NCI-H2081 treated with DMSO at 0.1 percent for 48 hours (cell line): ENCODE measurements at places on chromosomes 13 and 19.

- no peak for DNase-seq
Observed at GRCh38 chr13:41613984-41614661, 156.8 kb downstream of the RGCC start.

DNA sequence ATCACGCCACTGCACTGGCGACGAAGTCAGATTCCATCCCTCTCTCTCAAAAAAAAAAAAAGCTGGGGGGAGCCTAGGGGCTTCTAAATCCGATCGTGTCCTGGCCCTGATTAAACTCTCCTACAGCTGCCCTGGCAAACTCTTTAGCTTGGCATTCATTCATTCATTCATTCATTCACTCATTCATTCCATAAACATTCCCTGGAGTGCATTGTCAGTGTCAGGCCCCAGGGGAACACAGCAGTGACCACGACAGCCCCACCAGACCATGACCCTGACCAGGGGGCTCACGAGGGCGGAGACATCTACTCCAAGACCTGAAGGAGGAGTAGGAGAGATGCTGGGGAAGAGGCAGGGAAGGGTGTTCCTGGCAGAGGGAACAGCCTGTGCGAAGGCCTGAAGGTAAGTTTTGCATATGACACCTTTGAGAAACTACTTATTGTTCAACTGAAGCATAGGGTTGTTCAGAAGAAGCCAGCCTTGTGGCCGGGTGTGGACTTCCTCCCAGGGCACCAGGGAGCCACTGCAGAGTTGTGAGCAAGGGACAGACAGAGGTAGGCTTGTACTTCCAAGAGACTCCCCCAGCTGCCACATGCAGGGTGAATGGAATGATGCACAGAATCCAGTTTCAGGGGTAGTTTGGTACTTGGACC, 24.5 kb downstream of the CEACAM16 start:
- no peak for DNase-seq

GRCh38 chr13:112061367-112062061, 5.4 kb upstream of the SOX1 start:
- no peak for DNase-seq

DNA sequence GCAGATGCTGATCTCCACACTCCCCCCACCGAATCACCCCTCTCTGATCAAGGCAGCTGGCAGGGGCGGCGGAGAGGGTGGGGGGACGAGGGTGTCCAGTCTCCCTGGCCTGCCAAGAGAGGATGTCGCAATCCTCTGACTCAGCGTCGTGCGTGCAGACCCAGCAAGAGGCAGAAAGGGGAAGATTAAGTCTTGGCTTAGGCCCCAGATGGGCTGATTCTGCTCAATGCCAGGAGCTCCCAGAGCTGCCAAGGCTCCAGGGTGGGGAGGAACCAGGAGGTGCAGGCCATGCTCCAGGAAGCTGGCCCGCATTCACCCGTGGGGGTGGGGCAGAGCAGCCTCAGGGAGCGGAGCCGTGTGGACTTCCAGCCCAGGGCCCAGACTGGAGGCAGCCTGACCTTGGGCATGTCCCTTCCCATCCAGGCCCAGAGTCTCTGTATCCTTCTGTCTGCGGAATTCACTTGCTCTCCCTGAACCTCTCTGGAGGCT, 6.6 kb upstream of the BCL3 start:
- no peak for DNase-seq

GRCh38 chr13:91167706-91168385, 179.6 kb upstream of the MIR17HG start:
- peak; percentile 41 for DNase-seq

DNA sequence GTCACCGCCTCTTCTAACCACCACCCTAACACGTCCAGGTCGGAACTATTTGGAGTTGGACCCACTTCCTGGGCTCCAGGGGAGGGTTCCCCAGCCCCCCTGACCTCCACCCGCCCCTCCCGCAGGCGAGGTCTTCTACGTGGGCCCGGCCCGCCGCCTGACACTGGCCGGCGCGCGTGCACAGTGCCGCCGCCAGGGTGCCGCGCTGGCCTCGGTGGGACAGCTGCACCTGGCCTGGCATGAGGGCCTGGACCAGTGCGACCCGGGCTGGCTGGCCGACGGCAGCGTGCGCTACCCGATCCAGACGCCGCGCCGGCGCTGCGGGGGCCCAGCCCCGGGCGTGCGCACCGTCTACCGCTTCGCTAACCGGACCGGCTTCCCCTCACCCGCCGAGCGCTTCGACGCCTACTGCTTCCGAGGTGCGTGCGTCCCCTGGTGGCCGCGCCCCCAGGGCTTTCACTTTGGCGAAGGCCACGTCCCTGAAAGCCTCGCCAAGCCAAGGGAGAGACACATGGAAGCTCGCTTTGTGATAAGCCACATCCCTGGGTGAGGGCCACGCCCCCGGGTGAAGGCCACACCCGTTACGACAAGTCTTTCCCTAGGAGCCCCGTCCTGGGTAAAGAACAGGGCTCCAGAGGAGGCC, 13.2 kb downstream of the NCAN start:
- DNase-seq = no peak

DNA sequence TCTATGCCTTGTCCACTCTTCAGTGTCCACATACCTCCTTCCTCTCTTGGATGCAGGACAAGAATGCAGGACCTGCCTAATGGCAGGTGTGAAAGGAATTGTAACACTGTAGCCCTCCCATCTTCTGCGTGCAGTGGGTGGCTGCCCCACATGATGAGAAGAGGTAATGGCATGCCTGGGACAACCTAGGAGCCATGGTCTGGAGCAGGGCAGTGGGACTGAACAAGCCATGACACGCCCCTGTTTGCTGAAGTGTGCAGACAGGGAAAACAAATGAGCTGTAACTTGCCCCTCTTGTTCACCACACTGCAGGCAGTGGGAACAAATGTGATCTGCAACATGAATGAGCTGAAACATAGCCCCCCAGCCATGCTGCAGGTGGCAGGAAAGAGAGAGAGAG, 192.2 kb downstream of the PCDH17 start:
- no peak for DNase-seq

DNA sequence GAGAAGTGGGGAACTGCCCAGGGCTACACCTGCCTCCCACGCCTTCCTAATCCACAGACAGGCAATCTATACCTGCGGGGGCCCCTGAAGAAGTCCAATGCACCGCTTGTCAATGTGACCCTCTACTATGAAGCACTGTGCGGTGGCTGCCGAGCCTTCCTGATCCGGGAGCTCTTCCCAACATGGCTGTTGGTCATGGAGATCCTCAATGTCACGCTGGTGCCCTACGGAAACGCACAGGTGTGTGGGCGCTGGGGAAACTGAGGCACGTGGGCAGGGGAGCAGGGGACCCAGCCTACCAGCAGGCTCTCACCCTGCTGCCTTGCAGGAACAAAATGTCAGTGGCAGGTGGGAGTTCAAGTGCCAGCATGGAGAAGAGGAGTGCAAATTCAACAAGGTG, 1.4 kb downstream of the IFI30 start:
- no peak for DNase-seq

DNA sequence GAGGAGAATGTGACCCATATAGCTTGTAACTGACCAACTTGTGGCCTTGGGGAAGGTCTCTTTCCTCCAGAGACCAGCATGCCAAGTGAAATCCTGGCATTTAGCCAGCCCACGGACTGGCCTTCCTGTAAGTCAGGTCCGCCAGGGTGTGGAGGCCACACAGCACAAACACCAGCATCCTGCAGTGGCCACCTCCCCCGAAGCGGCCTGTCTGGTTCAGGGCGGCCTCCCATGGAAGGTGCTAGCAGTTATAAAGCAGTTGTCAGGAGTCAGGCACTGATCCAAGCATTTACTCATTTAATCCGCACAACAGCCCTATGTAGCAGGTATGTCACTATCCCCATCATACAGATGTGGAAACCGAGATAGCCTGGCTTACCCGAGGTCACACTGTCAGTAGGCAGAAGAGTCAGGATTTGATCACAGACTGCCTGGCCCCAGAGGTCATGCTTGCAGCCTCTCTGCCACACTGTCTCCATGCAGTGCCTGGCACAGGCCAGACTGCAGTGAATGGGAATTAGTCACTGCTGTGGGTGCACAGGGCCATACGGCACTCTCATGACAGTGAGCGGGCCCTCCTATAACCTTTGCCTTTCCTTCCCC, 36.7 kb downstream of the CAPN12 start:
- DNase-seq = no peak

GRCh38 chr19:16361926-16362325, 37.3 kb downstream of the KLF2 start:
- DNase-seq = no peak

DNA sequence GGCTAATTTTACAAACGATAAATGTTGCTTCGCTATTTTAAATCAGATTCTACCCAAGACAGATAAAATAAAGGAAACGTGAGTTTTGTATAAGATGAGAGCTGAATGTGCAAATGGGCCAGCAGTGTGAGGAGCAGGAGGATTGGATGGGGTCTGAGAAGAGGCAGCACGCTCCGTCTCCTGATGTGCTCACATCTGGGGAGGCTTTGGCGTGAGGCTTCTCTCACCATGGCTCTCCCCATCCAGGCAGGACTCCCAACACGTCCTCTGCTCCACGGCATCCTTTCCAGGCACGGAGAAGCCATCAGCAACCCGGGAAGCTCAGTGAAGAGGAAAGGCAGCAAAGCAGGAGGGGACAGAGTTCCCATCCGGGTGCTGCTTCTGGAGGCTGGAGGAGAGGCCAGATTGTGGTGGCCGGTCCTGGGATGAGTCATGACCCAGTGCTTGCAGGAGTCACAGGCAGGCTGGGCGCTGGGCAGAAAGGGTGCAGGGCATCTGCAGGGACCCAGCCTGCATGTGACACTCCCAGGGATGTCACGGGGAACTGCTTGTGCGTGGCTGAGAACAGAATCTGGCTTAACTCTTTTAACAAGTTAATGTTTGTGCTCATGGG, 47.5 kb downstream of the ZNF536 start:
- DNase-seq = no peak

- no peak for DNase-seq
Observed at GRCh38 chr19:14089662-14090508, 666 bp downstream of the SAMD1 start.

GRCh38 chr19:5698635-5699422, 8.7 kb downstream of the RPL36 start:
- no peak for DNase-seq

- DNase-seq = no peak
Observed at GRCh38 chr13:43924549-43925245, 45.0 kb downstream of the LACC1 start.

DNA sequence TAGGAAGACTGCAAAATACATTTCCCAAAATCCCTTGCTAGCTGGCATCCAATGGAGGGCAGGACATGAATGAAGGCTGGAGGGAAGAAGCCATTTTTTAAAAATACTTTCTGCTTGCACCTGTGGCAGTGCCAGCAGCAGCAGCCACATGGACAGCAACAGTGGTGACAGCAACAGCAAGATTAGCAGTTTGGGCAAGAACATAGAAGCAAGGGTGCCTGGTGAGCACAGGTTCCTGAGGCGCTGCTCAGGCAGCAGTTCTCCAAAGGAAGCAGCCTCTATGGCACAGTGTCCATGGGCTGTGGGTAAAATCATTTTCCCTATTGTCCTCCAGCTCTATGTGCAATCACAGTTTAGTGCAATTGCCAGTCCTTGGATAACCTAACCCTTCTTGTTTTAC, 1.3 kb upstream of the FAM216B start:
- no peak for DNase-seq

- DNase-seq = no peak
Observed at GRCh38 chr13:30305456-30305970, 1.8 kb downstream of the KATNAL1 start.

DNA sequence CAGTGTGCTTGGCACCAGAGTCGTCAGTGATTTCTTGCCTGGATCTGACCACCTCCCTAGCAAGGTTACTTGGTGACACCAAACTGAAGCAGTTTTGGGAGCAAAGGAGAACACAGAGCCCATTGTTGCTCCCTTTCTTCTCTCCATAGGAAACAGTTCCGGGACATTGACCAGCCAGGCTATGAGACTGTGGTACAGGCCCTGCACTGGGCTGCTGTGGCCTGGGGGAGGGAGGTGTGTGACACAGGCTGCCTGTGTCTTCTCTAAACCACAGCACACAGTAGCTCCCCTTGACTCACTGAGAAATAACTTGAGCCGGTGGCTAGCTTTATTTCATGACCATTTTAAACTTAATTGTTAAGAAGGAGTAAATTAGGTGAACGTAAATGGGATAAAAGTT, 214.8 kb upstream of the UBL3 start:
- DNase-seq = no peak

GRCh38 chr19:17183858-17184321, 31.3 kb upstream of the USE1 start:
- DNase-seq = no peak

DNA sequence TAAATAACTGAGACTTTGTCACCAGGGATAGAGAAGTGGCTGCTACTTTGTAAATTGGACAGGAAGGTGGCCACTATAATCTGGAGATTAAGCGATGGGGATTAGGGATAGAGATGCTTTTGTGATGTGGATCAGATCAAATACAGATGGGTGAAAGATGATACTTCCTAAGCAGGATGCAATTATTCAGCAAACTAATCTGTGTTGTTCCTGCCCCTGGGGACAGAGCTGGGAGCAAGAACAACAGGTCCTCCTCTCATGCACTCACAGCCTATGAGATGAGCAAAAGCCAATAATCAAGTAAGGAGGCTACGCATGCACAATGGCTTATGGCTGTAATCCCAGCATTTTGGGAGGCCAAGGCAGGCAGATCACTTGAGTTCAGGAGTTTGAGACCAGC, 4.6 kb downstream of the RGL3 start:
- peak; percentile 13 for DNase-seq

DNA sequence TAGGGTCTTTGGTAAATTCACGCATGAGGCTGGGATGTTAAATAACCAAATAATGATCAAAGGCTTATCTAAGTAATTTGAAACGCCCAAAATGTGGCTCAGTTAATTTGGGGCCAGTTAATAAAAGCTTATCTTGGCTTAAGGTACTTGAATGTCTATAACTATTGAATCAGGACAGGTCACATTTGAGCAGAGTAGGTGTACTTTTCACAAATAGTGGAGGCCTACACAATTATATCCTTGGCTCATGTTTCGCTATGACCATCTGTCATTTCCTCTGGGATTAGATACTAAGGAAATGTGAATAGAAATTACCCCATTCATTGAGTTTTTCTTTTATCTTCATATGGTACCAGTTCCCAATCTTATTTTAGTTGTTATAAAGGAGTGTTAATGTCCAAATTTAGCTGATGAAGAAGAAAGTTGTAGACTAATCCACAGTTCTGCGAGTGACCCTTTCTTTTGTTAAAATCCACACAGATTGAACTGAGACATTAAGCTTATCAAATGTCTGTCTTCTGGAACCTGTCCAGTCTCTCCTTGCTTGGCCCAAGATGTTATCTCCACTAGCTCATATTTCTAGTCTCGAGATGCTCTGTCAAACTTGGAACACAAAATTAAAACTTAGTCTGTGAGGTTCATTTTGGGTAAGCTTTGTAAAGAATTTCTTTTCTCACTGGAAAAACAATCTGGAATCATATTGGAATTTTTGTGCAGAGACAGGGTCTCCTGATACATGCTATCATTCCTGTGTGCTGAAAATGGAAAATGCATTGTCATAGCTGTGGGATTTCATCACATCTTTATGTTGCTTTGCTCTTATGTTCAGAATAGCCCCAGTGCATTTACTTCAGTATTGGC, 31.0 kb downstream of the SLAIN1 start:
- no peak for DNase-seq
